ENCODE measurements at places on chromosomes 6 and 20. TPM values are rescaled to one million over a fixed set of nuclear protein-coding genes. Genes with fewer than 3 reads are reported as not detected.

Gene MROH8
- total RNA-seq: 0.50 TPM

Gene SRMS
- 0.29 TPM for total RNA-seq

Gene C6orf141
- 16.1 TPM for total RNA-seq

Gene KCNK16
- not detected for total RNA-seq

Gene MYLK4
- total RNA-seq: 0.13 TPM

Gene ESF1
- 31.1 TPM for total RNA-seq

All from H1 (cell line).